AG04449 (cell line): ENCODE measurements at places on chromosomes 5 and 9.

DNA sequence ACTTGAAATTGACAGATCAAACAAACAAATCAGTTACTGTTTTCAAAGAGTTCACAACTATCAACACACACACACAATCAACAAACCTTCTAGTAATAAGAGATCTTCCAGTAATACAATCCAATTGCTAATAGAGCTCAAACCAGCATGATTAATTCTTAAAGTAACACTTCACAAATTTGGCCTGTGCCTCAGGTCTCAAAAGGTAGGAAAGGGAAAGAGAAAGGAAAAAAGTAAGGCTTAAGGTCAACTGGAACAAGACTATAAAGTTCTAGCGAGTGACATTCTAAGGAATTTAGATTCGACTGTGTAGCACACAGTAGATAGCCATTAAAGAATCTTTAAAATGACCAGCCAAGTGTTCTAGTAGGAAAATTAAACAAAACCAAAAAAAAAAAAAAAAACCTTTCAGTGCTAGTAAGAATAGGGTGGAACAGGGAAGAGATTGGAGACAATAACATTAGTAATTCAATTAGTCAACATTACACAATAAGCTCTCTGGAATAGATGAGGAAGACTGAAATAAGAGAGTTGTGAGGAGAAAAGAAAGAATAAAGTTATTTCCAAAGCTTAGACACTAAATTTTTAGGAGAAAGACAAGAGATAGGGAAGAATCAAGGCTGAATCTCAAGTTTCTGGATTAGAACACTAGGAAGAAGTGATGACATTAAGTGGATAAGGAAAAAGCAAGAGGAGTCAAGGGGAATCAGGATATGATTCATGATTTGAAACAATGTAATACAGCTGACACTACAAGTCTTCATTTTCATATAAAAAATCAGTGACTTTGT is 86.1 kb downstream of the FBXL17 start:
- no peak for DNase-seq

- DNase-seq = no peak
Measured at GRCh38 chr5:173613433-173614159, 2.9 kb downstream of the BOD1 start.

DNA sequence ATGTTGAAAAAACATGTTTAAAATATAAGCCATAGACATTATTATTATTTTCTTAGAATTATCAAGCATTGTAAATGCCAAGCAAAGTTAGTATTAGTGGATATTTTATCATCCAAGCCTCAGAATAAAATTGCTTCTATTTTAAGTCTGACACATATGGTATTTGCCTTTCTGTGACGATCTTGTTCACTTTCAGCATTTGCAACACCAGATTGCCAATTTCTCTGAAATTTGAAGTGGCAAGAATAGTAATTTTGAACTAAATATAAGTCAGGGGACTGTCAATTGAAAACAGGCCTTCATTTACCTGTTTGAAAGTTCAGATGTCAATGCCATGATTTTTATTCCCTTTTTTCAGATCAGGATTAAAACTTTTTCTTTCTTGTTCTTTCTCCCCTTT is 1233.6 kb upstream of the CDH18 start:
- no peak for DNase-seq

- DNase-seq = no peak
Measured at GRCh38 chr9:134842321-134842720, 38.3 kb upstream of the FCN2 start.

- DNase-seq = no peak
Measured at GRCh38 chr9:71245651-71246050, 124.2 kb upstream of the TRPM3 start.

DNA sequence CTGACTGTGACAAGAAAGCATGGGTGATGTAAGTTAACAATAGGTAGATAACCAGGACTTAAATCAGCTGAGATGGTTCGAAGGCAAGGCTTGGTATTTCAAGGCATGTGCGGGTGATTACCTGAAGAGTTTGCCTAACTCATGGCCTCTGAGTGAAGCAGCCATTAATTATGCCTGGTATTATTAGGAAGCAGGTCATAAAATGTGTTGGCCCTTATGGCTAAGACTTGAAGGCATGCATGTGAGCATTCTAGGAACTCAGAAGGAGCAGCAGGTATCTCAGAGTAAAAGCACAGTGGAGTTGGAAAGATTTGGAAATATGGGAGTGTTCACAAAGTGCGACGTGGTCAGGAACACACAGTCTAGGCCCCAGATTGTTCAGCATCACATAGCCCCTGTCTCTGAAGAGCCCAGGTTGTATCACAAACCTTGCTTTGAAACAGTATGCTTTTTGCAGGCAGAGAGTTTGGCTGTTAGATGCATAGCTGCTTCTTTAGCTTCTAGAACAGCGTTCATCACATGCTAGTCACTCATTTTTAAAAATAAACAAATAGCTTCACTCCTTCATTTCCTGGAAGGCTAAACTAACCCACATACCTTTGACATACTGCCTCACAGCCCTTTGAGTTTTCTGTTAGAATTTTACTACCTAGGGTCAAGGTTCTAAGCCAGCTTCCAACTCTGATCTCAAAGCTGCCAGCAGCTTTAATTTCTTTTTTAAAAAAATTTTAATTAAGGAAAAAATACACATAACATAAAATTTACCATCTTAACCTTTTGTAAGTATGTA is 2.1 kb downstream of the HEXB start:
- no peak for DNase-seq

- no peak for DNase-seq
Measured at GRCh38 chr5:64971990-64972389, 203.3 kb downstream of the CWC27 start.

DNA sequence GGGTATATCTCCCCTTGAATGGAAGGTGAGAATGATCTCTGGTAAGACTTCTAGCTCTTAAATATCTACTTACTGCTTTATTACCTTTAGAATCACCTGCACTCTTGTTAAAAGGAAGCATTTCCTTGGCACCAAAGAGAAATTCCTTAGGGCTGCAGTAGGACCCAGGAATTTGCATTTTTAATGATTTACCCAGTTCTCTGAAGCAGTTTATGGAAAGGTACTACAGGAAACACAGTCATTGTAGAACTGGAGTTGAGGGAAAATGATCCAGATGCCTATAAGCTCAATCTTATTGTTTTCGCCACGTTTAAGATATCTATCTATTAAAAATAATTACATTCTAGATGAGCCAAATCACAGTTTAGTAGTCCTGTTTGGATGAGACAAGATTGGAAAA is 9.5 kb upstream of the C9 start:
- no peak for DNase-seq

DNA sequence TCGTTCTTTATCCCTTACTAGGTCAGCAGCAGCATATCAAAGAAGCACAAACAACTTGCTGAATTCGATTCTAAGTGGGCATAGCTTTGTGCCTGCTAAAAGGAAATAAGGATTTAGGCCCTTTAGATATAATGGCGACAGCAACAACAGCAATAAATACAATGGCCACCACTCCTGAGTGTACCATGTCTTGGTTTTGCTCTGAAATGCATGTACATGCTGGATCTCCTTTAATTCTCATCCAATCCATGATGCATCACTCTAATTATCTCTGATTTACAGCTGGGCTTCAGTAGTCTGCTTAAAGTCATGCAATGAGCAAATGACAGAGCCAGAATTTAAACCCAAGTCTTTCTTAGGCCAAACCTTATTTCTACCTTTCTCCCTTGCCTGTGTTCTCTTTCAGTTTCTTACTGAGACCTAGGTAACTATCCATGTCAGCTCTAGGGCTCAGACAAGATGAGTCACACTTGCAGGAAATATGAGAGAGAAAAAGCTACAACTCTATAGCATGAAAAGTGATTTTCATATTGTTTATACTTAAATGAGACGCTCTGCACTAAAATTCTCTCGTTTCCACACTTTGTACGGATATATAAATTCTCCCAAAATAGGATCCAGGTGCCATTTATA is 111.8 kb downstream of the HMHB1 start:
- no peak for DNase-seq
